ENCODE measurements at places on chromosomes 11 and 22.

GRCh38 chr22:36870250-36870649, 9.4 kb downstream of the NCF4 start:
- no peak for DNase-seq

DNA sequence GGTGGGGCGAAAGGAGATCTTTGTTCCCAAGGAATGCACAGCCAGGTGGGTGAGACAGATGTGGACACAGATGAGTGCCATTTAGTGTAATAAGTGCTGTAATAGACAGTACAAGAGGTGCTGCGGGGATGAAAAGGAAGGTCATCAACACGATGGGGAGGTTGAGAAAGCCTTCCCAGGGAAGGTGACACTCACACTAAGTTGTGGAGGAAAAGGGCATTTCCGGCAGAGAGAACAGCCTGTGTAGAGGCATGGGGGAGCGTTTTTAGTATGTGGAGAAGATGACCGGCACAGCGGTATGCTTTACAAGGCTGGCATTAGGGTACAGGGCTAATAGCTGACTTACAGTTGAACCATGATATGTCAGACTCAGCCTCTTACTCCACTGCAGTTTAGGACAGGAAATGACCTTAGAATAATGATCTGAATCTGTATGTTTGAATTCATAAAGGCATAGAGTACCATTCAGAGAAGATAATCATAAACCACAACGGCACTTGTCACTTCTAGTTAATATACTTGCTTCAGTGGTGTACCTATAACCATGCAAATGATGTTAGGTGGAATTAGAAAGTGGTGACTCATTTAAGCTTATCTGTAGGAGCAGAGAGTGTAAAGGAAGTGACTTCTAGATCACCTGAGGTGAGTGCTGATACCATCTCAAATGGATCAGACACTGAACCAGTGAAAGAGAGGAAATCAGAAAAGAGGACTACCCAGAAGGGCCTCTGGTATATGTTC, 60.6 kb downstream of the FAM83F start:
- no peak for DNase-seq

DNA sequence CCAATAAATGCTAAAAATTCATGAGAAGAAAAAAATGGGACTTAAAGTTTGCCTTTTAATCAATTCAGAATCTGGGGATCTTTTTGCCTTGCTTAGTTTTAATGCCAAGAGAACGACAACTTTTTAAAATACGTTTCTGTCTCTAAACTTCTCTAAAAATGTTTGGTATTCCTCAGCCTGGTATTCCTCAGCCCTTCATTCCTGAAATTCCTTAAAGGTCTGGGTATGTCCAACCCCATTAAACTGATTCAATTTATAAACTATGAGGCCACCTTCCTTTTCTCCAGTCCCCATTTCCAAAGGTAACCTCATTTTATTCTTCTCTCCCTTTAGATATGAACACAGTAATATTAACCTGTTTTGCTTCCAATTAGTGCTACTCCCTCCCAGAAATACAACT, 16.6 kb downstream of the POLA2 start:
- DNase-seq = no peak

DNA sequence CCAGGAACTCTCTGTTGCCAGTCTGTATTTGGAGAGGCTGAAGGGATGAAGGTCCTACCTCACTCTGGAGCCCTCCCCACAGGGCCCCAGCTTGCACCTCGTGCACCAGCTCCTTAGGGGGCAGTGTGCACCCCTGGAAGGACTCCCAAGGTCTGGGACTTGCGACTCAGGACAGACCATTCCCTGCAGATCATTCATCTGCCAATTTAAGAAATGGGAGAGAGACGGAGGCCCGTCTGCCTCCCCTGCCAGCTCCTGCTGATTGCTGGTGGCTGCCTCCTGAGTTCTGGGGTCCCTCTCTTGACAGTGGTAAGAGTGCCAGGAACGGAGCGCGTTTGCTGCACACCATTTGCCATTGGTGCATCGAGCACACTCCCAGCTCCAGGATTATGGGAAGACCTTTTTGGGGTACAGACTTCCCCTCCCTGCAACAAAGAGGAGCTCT, 27.4 kb upstream of the MALAT1 start:
- DNase-seq = peak; percentile 49

DNA sequence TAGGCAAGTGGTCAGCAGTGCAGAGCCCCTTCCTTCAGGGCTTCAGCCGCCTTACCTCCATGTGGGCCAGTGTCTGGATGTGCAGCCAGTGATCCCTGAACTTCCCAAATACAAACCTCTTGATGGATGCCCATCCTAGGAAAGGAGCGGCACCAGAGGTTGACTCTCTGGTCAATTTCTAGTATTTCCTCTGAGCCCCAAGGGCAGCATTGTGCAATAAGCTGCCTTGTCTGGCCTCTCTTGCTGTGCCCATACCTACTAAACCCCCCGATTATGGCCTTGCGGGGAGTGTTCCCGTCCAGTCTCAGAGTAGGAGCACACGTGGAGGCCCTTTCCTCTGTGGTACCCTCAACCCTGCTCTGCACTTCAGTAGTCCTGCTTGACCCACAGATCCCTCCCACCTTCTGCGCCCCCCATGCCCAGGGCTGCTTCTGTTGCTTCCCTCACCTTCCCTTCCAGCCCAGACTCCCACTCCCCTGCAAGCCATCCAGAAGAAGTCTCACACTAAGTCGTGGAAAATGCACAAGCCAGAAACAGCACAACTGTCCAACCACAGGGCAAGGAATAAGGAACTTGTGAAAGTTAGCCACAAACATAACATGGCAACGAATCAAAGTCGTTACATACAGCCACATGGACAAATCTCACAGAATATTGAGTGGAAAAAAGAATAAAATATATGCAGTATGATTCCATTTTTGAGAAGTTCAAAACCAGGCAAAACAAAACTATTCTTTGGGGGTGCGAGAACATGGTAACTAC, 39.6 kb upstream of the HORMAD2 start:
- no peak for DNase-seq

- DNase-seq = no peak
Measured at GRCh38 chr22:39215070-39215396, 29.7 kb downstream of the PDGFB start.
